ENCODE measurements at places on chromosomes 13 and 19. TPM values are rescaled to one million over a fixed set of nuclear protein-coding genes. Genes with fewer than 3 reads are reported as not detected.

The C1QTNF9 gene
- not detected for total RNA-seq

The WDR88 gene
- not detected for total RNA-seq

The ZNF554 gene
- total RNA-seq: 1.4 TPM

The STOML3 gene
- total RNA-seq: not detected

The THSD1 gene
- 9.1 TPM for total RNA-seq

The DAND5 gene
- 0.07 TPM for total RNA-seq

The CDX2 gene
- 1.0 TPM for total RNA-seq

The ERICH6B gene
- total RNA-seq: not detected

The FGF22 gene
- 1.2 TPM for total RNA-seq

The ATP8B3 gene
- 3.1 TPM for total RNA-seq

Measured in A549 treated with CORT108297 at 1 μM for 4 hours (cell line).